Panc1 (cell line): ENCODE measurements at places on chromosomes 12 and 14. TPM values are rescaled to one million over a fixed set of nuclear protein-coding genes. Genes with fewer than 3 reads are reported as not detected.

DACT1 gene
- 0.15 TPM for total RNA-seq

KITLG gene
- 7.4 TPM for total RNA-seq

- H3K27me3 ChIP-seq = no peaks in the 10 kb centered on the region
- no peaks in the 10 kb centered on the region for H3K36me3 ChIP-seq
- no peak for DNase-seq
- no peaks in the 10 kb centered on the region for H3K4me1 ChIP-seq
- H3K4me3 ChIP-seq = no peak overlapping the region
Observed at GRCh38 chr14:92680781-92681650, 67.4 kb downstream of the LGMN start.

DNA sequence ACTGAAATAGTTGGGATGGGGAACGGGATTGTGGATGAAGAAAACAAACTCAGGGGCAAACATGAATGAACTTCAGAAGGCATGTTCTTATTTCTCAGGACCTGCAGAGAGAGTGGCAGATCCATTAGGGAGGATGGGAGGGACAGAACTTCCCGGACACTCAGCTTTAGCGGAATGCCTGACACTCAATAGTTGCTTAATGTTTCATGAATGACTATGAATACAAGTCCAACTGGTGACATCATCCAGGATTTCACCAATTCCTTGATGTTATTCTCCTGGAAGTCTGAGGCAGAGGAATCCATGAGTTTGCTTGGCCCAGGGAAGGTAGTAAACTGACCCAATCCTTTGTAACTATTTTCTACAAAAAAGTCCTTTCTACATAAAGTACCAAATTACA lies 37.8 kb upstream of the LRRC10 start:
- H3K27ac ChIP-seq = no peak overlapping the region
- H3K4me3 ChIP-seq = no peak overlapping the region
- no peaks in the 10 kb centered on the region; the same call in 1 of the 2 replicates for H3K27me3 ChIP-seq
- no peak for DNase-seq
- H3K36me3 ChIP-seq = no peaks in the 10 kb centered on the region

GRCh38 chr12:29627221-29627620 lies 129.7 kb upstream of the OVCH1 start:
- no peaks in the 10 kb centered on the region for H3K36me3 ChIP-seq
- no peaks in the 10 kb centered on the region for H3K4me1 ChIP-seq
- no peak overlapping the region for H3K27ac ChIP-seq
- DNase-seq = no peak
- H3K4me3 ChIP-seq = no peak overlapping the region
- H3K27me3 ChIP-seq = no peaks in the 10 kb centered on the region
